Activated effector memory CD4-positive, alpha-beta T cell treated with Interleukin-2 at 50 U/mL for 16 hours (primary cell): ENCODE measurements at places on chromosomes 4 and X.

GRCh38 chrX:147675819-147676218 lies 235.9 kb upstream of the FMR1 start:
- DNase-seq: no peak

- DNase-seq: no peak
These were observed 90.6 kb upstream of the STOX2 start for GRCh38 chr4:183814461-183814860.

- DNase-seq: no peak
These were observed 1.2 kb downstream of the RAB33B start for GRCh38 chr4:139455126-139455538.

DNA sequence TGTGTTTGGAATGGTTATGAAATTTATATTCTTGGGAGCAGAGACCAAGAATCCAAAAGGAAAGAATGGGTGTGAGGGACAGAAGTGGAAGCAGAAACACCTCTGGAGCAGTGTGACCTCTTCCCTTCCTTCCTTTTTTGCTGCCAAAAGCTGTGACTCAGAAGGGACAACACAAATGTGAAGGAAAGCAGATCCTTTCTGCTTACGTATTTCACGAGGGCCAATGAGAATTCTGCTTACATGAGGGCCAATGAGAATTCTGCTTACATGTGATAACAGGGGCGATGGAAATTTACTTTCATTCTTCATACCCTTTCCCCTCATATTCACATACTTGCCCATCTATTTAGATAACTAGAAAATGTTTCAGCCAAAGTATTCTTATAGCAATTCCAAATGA lies 404.6 kb downstream of the PRDM5 start:
- DNase-seq: no peak

- DNase-seq: no peak
These were observed 187.7 kb upstream of the TAPT1 start for GRCh38 chr4:16413814-16414555.

- DNase-seq: no peak
These were observed 501.9 kb upstream of the ZFP42 start for GRCh38 chr4:187493661-187494060.

GRCh38 chr4:134624365-134624764 lies 422.8 kb upstream of the PABPC4L start:
- DNase-seq: no peak

DNA sequence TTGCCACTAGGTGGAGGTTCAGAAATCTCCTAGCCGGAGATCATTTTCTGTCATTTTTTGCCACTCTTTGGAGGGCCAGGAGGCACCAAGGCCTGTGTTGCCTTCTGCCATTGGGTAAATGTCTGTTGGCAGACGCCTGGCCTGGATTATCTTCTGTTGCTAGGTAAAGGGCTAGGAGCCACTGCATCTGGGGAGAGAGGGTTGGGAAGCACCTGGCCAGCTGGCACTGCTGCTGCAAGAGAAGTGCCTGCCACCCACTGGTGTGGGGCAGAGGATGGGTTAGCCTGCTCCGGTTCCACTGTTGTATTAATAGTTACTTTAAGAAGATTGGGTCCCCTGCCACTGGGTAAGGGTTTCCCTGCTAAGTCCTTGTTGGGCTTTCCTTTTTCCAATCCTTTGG lies 58.1 kb downstream of the AWAT2 start:
- no peak for DNase-seq

GRCh38 chr4:180205276-180205675 lies 2037.9 kb upstream of the TENM3 start:
- DNase-seq: no peak

GRCh38 chr4:67746797-67747495 lies 7.2 kb downstream of the GNRHR start:
- no peak for DNase-seq

DNA sequence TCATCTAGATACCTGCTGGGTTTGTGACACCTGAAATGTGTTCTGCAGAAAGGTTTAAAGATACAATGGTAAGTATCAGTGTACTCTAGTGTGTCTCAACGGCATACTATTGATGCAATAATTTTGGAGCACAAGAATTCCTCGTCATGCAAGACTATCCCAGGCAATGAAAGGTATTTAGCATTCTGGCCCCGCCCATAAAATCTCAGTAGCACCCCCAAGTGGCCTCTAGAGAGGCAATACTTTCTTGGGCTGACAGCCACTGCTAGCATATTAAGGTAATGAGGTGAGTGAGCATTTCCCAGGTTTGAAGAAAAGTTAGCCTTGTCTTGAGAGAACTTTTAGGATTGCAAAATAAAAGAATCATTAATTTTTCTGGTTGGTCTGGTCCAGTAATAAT lies 24.0 kb downstream of the TAB3 start:
- no peak for DNase-seq

DNA sequence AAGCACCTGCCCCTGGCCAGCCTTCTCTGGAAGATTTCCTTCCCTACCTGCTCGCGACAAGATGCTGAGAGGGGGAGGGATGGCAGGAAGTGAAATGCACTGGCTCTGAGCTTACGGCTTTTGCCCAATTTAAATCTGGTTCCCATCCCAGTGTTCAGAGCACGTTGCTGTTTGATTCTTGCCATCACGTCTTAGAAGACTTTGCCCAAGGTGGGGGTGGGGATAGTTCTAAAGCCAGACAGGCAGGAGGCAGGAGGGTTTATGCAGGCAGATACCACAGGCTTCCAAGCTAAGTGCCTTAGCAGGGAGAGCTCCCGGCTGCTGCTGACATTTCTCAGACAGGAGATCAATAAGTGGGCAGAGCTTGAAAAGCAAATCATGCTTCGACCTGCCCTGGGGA lies 393.9 kb downstream of the MID1IP1 start:
- no peak for DNase-seq

DNA sequence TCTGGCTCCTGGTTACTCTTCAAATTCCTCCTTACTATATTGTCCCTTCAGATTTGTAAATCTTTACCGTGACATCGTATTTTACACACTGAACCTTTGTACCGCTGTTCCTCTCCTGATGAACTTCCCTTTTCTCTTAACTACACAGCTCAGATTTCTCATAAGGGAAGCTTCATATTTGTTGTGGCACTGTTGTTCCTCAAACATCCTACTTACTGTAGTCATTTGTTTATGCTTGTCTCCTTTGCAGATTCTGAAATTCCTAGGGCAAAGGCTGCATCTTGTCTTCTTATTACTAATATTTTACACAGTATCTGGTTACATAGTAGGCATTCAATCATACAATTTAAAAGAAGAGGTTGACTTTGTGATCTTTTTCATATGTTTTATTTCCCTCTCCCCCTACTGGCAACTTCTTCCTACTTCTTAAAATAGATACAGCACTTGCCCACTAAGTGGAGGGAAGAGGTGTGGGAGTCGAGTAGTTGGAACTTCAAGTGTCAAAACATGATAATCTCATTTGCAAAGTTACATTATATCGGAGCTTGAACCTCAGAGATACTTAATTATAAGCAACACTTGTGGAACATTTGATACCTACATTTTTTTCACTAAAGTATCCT lies 50.0 kb downstream of the TET2 start:
- no peak for DNase-seq

- DNase-seq: no peak
These were observed 41.0 kb downstream of the FNIP2 start for GRCh38 chr4:158809611-158810486.

DNA sequence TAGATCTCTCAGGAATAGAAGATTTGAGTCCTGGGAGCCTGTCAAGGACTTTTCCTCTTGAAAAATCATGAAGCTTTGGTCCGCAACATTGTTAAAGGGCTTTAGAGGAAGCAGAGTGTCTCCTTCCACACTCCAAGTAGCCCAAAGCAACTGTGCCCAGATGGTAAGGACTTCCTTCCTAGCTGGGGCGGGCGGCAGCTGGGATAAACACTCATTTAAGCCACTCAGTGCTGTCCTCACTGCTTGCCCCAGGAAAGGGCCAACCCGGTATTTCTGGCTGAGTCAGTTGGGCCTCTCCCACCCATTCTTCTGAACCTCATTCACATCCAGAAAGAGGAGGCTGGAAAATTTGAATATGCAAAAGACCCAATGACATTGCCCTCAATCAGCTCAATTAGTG lies 144.3 kb downstream of the CHIC2 start:
- DNase-seq: no peak

DNA sequence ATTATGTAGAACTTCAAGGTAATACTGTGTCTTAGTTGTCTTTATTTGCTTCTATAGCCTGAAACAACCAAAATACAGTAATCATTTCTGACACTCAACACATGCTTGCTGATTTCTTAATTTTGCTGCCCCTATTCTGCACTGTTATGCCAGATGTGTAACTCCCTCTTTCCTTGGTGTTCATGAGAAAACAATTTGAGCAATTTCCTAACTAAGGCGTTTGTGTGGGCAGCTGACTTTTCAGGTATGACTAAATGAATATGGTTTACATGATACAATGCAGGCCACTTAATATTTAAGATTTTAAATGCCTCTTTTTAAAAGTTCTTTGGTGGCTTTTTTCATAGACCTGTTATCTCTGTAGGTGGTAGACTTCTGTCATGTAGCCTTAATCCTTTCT lies 46.1 kb upstream of the CENPE start:
- no peak for DNase-seq

DNA sequence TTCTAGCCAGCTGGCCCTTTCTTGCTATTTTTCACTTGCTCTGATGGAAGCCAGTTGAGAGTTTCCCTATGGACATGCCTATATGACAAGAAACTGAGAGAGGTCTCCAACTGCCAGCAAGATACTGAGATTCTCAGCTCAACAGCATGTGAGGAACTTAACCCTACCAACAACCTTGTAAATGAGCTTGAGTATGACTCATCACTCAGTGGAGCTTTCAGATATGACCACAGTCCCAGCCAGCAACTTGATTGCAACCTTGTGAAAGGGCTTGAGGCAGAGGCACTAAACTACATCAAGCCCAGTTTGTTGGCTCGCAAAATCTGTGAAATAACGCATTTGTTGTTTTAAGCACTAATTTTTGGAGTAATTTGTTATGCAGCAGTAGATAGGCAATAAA lies 175.8 kb downstream of the COMMD8 start:
- DNase-seq: no peak

GRCh38 chr4:99394896-99395295 lies 40.2 kb downstream of the ADH7 start:
- DNase-seq: no peak

GRCh38 chr4:30720021-30720660 lies at the start of gene PCDH7:
Gene PCDH7 (plus strand): TSS chr4:30720369. CDS start chr4:30721423, 1,054 bp downstream.
- no peak for DNase-seq

DNA sequence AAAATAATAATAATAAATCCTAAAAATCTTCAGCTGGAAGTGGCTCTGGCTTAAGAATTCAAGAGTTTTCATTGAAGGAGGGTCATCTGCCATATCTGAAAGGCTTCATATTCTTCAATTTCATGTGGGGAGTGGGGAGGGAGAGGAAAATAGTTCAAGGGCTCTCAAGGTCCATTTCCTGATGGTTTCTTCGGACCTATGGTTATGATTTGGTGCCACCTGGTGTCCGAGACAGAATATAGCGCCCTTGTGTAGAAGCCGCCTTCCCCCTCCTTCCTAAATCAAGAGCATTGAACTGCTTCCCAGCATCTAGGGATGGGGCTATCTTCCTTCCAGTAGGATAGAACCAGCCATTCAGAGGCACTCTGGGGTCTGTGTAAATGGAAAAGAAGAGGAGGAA lies 34.3 kb downstream of the NLGN3 start:
- DNase-seq: no peak

DNA sequence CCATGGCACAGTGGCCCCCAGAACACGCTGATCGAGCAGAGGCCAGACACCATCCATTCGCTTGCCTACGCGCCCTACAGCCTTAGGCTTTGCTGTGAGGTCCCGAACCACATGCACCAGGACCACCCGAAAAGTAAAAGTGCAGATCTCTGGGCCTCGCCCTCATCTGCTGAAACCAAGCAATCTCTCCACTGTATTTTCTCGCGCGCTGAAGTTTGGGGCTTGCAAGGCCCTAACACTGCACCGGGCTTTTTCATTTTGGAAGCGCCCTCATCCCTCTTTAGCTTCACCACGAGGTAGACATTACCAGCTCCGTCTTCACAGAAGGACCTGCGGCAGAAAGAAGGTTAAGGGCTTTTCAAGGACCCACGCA lies 21.2 kb downstream of the NKX3-2 start:
- no peak for DNase-seq

GRCh38 chr4:7808181-7808580 lies 131.5 kb downstream of the AFAP1 start:
- DNase-seq: no peak

DNA sequence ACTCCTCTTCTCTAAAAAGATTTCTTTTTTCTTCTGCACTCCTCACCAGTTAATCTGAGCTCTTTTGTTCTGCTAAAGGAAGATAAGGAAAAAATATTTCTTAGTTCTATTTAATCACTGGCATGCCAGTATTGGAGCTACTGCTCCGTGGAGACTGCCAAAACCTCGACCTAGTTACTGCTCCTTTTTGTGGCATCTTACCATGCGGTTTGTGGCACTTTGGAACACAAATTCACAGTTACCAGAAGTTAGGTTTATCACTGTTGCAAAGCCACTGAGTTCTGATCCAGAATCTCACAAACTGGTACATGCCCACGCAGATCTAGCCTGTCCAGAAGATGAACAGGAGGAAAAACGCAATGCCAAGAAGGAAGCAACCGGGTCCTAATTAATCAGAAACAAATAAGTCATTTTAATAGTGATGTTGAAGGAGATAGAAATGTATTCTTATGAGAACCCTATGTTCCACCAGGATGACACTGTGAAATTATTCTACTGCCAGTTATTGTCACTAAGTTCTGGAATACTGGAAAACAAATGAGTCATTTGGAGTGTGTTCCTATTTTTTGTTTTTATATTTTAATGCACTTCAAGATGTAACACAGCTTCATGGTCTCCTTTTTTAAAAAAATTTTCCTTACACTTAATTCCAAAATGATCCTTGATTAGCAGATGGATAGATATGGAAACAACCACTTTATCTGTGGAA lies 106.7 kb upstream of the GK2 start:
- DNase-seq: no peak

- no peak for DNase-seq
These were observed 113.9 kb downstream of the CT47B1 start for GRCh38 chrX:120761810-120762209.

DNA sequence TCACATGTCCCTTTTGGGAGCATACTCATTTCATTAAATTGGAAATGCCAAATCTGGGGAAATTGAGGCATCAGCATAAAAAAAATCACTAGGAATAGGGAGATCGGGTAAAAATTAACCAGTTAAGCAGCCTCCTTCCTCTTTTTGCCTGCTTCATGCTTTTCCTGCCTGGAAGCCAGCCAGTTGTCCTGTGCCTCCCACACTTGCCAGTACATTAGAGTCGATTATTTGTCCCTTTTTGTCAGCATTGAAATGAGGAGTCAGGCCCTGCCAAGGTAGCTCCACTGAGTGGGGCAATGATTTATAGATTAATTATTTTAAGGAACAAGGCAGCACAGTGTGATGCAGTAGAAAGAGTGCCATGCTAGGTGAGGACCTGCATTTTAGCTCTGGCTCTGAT lies 55.3 kb downstream of the SH2D1A start:
- DNase-seq: no peak

- DNase-seq: no peak
These were observed 2.1 kb downstream of the HSD17B11 start for GRCh38 chr4:87388901-87389300.

DNA sequence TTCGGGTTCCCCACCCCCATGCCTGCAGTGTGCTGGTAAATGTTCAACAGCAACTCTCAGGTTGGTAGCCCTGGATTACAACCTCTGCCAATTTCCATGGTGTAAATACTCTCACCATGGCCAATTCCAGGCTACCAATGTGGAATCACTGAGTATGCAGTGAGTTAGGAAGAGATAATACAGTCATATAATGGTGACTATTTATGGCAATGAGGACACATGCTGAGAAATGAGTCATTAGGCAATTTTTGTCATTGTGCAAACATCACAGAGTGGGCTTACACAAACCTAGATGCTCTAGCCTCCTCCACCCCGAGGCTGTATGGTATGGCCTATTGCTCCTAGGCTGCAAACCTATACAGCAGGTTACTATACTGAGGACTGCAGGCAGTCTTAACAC lies 4.6 kb upstream of the CLDN24 start:
- DNase-seq: no peak
